ENCODE measurements at places on chromosomes 1 and 21.

DNA sequence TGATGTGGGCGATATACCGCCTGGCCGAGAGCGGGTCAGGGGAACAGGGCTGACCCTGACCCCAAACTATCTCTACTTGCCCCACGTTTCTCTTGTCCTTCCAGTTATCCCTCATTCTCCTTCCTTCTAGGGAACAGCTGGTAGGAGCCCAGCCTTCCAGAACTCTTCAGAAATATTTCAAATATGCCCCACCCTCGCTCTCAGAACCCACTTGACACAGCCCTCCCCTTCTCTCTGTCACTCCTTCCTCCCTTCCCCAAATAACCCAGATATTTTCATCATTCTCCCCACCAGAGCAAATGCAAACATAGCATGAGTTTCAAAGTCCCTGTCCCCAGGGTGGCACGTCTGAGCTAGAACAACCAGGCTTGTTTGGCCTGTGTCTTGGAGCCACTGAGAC, 1.1 kb downstream of the CACNA1S start:
- no peak for DNase-seq

DNA sequence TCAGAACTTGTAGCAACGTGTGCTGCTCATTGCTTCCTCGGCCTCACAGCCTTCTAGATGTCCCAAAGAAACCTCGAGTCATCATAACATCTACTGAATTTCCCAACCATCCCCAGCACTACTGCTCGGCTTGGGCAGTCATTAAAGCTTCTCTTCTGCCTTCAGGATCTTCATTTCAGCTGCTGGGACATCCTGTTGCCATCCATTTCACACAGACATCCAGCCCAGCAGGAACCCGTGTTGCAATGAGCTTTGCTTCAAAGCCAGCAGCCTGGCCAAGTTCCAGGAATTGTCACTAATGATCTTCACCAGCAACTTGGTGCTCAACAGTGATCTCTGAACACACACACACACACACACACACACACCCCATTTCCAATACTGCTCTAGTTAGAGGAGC, 18.5 kb downstream of the WLS start:
- DNase-seq = no peak

- no peak for DNase-seq
Measured at GRCh38 chr21:18951271-18952038, 547.9 kb upstream of the TMPRSS15 start.

GRCh38 chr1:197774466-197775281, 606 bp downstream of the DENND1B start:
- peak; percentile 71 for DNase-seq

DNA sequence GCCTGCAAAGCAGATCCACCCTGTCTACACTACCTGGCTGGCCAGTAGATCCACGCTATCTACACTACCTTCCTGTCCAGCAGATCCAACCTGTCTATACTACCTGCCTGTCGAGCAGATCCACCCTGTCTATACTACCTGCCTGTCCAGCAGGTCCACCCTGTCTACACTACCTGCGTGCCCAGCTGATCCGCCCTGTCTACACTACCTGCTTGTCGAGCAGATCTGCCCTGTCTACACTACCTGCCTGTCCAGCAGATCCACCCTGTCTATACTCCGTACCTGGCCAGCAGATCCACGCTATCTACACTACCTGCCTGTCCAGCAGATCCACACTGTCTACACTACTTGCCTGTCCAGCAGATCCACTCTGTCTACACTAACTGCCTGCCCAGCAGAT, 102.8 kb upstream of the SAMD11 start:
- DNase-seq = no peak

DNA sequence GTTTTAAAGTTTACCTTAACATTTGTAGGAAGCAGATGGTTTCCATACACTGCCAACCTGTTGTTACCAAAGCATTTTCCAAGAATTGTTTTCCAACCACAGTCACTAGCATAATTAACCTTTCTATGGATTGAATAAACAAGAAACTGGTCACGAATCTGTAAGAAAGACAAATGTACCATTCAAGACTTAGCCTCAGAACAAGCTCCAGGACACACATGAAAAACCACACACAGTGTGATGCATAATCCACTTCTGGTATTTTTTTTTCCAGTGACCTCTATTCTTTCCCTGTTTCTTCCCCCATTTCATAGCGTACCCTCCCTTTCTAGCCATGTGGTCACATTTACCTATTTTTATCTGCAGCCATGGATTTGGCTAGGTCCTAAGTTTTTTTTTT, 29.6 kb upstream of the C1orf87 start:
- DNase-seq = no peak

DNA sequence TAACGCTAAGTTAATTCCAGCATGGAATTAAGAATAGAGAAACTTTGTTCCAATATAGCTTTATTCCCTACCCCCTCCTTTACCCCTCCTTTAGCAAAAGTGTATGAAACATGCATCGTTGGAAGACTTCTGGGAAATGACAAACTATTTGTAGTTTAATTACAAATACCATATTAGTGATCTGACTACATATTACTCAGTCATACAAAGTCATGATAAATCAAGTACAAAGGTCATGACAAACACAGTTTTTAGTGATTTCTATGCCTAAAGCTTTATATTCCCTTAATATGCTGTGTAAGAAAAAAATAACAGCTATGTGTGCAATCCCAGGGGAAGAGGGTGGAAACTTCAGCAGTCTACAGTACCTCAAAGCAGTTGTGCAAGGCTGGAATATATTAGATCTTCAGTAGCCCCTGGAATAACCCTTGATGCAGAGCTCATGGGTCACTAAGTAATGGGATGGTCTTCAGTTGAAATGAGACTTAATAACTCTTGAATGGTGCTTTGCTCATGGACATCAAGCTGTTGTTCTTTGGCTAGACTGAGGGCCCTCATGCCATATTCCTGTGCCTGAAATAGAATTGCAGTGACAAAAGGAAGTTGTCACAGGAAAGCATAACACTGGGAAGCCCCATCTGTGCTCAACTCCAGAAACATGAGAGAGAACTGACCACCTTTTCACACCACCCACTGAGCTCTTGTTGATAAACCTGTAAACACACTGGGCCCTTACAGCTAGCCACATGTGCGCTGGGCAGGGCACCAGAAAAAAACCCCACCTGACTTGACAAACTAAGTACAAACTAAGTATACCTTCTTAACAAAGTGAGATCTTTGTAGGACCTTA, 25.3 kb downstream of the ZMYND12 start:
- DNase-seq = peak; percentile 11

- DNase-seq = peak; percentile 53
Measured at GRCh38 chr1:162391790-162392563, 10.4 kb downstream of the C1orf226 start.

GRCh38 chr1:201468501-201468843, 516 bp downstream of the PHLDA3 start:
- DNase-seq = peak; percentile 69

DNA sequence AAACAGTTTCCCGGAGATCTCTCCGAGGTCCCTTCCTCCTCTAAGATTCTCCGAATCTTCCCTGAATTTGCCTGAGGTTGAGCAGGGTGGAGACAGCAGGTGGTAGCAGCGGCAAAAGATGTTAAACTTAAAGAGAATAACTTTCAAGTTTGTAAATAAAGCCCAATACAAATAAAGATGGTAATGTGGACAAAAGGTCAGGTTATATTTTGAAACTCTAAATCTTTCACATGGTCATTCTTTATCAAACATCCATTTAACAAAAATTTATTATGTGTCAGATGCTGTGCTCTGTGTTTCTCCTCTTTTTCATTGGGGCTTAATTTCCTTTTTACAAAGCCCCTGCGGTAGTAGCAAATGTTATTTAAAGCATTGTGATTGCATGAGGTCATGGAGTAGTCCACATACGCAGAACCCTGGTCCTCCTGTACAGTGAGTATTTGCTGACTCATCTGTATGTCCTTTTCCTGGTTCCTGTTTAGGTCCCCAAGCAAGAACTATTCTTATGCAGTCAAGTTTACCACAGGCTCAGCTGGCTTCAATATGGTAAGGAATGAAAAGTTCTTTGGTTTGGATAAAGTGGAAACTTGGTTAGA, 119.2 kb downstream of the ITSN1 start:
- DNase-seq = no peak

DNA sequence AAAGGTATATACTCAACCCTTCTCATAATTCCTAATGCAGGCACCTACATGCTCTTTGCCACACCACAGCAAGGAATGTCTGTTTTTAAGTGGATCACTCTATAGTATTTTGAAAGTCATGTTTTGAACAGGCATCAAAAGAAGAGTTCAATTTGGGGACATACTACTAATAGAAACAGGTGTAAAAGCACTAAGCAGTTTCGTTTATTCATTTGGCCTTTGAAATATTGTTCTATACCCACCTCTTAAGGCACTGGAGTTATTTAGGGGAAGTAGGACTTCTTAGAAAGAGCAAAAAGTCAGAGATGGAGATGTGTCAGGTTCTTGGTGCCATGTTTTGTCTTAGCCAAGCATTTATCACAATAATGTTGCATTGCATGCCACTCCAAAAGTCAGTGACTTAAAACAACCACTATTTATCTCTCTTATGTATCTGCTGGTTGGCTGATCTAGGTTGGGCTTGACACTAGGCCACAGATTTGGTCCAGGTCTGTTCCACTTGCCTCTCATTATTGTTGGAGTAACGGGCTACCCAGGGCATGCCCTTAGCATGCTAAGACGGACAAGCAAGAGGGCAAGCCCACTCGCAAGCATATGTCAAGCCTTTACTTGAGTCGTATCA, 107.5 kb downstream of the RGL1 start:
- DNase-seq = peak; percentile 41

DNA sequence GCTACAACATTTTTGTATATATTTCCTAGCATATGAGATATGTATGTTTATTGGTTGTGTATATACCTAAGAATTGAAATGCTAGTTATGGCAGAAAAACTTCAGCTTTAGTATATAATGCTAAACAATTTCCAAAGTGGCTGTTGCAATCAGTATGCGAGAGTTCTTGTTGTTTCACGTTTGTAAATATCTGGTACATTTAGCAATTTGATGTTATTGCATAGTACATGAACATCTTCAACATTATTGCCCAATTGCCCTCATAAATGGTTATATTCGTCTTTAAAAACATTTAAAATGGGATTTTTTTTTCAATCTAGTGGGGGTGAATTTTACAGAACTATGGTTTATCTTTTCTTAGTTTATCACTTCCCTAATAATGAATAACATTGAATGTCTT, 86.2 kb upstream of the HP1BP3 start:
- no peak for DNase-seq

- no peak for DNase-seq
Measured at GRCh38 chr1:245700631-245701030, 545.8 kb downstream of the KIF26B start.

DNA sequence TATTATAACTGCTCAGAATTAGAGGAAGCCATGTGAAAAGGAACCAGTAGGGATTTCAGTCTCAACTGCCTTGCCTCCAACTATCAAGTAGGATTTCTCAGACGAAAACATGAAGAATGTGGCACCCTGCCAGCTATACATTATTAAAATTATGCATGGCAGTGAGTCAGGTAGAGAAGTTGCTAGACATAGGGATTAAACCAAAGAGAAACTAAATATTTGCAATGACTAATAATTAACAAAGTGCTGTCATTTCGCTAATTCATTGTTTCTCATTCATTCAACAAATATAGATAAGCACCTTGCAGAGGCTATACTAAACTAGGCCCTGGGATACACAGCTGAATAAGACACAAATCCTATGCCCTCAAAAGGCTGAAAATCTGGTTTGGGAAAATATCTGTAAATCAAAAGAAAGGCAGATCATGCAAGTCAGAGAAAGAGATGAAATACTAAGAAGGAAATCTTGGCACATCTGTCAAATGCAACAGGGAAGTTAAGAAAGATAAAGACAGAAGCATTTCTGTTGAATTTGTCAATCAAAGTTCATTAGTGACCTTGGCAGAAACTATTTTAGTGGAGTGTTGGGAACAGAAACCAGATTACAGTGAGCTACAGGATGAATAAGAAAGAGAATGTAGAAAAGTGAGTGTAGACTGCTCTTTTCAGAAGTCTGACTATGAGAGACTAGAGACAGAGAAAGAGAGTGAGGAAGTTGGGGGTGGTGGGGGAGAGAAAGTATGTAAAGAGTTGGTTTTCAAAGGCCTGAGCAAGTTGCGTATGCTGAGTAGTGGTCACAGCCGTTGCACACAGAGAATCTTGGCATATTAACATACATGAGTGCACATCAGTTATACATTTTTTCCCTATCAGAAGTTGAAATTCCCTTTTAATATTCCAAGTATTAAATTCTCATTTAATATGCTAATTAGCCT, 14.7 kb upstream of the NBPF11 start:
- DNase-seq = peak; percentile 22

DNA sequence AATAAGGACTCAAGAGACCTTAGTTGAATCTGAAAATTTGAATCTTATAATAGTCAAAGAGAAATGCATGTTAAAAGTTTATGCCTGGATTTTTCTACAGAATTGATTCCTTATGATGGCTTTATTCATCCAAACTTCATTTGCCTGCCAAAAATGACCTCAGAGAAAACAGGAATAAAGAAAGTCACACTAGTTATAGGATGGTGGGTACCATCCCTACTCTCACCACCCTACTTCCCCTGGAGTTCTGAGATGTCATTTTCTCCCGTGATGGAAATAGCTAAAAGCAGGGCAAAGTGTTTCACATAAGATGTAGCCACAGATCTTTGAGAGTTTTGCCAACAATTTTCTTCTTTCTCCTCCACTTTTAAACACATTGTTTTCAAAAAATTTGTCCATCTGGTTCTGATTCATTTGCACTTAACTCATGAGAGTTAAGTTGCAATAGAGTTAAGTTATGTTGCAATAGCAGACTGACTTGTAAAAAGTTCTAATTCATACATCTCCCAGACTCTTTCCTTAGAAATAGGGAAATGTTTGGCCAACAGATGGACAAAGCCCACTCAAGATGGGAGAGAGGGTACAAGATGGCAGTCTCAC, 384.6 kb downstream of the PLPP3 start:
- DNase-seq = no peak

DNA sequence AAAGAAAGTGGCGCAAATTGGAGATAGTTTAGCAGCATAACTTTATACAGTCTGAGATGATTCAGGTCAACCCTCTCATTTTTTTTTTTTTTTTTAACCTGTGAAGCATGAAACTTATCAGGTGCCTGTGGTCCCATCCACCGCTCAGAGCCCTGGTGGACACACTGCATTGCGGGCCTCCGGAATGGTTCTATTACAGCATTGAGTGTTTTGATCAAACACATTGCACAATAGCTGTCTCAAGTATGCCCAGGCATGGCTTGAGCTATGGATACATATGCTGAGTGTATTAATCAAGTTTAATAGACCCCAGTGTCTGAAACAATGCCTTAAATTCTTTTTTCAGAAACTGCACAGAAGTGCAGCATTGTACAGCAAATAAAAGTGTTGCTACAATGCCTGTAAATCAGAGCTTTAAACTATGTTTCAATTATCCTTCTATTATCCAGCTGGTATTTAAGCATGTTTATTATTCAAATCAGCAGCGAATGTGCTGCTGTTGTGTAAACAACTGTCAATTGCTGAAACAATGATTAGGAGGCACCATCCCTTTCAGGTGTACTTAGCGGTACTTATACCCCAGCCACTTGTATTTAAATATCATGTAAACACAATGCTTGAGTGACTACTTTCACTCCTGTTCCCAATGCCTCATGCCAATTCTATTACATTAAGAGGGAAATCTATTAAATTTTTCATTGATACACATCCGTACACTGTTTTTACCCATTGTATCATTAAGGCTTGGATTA, 456.6 kb downstream of the RPS6KC1 start:
- DNase-seq = no peak

GRCh38 chr1:116956378-116956777, 45.2 kb upstream of the CD101 start:
- no peak for DNase-seq

GRCh38 chr21:23218667-23219066, 2220.5 kb downstream of the NCAM2 start:
- DNase-seq = no peak

GRCh38 chr1:32199043-32199716, 1.2 kb upstream of the CCDC28B start:
- DNase-seq = no peak

GRCh38 chr1:239563681-239564080, 177.3 kb downstream of the CHRM3 start:
- no peak for DNase-seq
